ENCODE measurements at places on chromosomes 12 and 14. TPM values are rescaled to one million over a fixed set of nuclear protein-coding genes. Genes with fewer than 3 reads are reported as not detected.

The GNG2 gene
- 6.7 TPM for total RNA-seq

The SERPINA5 gene
- total RNA-seq: not detected

The TC2N gene
- 22.8 TPM for total RNA-seq

The CPM gene
- 2.8 TPM for total RNA-seq

The ANO2 gene
- total RNA-seq: not detected

The PTPRR gene
- total RNA-seq: 0.14 TPM

The C12orf60 gene
- 1.9 TPM for total RNA-seq

The CFAP73 gene
- not detected for total RNA-seq

The DAD1 gene
- total RNA-seq: 211 TPM

The ZC3H14 gene
- 70.2 TPM for total RNA-seq

The CMKLR1 gene
- not detected for total RNA-seq

The AMN1 gene
- 5.9 TPM for total RNA-seq

The HOXC13 gene
- 4.9 TPM for total RNA-seq

The GEMIN2 gene
- total RNA-seq: 18.3 TPM

The LTB4R gene
- total RNA-seq: 7.2 TPM

The OTX2 gene
- not detected for total RNA-seq

The EPYC gene
- not detected for total RNA-seq

The TRIM9 gene
- 0.07 TPM for total RNA-seq

The POMT2 gene
- 18.2 TPM for total RNA-seq

The BBOF1 gene
- 2.4 TPM for total RNA-seq

The PNMA1 gene
- total RNA-seq: 13.6 TPM

The CINP gene
- 44.8 TPM for total RNA-seq

The CLMN gene
- 5.7 TPM for total RNA-seq

The ALKBH2 gene
- total RNA-seq: 32.4 TPM

The CLEC14A gene
- total RNA-seq: not detected

The BIN2 gene
- not detected for total RNA-seq

The TMEM132C gene
- total RNA-seq: not detected

The RPGRIP1 gene
- not detected for total RNA-seq

The TAS2R19 gene
- total RNA-seq: 0.49 TPM

The PHETA1 gene
- 5.1 TPM for total RNA-seq

The ZNF641 gene
- total RNA-seq: 9.3 TPM

The ACSS3 gene
- 0.04 TPM for total RNA-seq

Measured in foreskin keratinocyte (primary cell).